ENCODE measurements at places on chromosomes 6 and 20.

DNA sequence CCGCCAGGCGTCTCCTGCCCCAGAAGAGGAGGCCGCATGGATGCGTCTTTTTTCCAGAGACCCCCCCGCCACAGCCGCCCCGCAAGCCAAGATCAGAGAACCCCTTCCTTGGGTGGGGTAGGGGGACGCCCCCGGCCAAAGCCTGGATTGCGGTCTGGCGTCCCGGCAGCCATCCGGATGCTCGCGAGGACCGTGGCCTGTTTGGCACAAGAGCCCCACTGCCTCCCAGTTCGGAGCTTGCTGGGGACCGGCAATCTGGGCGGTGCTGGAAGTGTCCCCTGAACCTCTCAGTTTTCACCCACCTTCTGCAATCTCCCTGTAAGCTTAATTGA lies 924 bp downstream of the FAM162B start:
- no peak for DNase-seq

DNA sequence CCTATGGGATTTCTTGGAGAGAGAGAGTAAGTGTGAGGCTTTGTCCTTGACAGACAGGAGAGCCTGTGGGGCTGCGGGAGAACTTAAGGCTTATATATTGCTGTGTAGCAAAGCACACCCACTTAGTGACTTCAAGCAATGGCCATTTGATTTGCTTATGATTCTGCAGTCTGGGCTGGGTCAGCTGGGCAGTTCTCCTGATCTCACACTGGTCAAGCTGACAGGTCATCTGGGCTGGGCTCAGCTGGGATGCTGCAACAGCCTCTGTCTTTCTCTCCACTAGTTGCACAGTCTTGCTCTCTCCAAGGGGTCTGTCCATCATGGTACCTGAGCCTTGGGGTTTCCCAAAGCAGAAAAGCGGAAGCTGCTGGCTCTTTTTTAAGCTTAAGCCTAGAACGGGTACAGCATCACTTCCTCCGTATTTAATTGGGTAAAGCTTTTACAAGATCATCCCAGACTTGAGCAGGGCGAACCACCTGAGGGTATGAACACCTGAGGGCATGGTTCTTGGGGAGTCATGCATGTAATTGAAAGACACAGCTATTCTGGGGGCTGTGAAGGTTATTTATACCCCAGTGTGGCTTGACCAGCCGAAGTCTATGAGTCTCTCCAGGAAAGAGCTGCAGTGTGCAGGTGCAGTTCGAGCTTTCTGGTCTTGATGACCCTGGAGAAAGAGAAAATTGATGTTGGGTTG lies 13.3 kb upstream of the GGTLC1 start:
- no peak for DNase-seq

DNA sequence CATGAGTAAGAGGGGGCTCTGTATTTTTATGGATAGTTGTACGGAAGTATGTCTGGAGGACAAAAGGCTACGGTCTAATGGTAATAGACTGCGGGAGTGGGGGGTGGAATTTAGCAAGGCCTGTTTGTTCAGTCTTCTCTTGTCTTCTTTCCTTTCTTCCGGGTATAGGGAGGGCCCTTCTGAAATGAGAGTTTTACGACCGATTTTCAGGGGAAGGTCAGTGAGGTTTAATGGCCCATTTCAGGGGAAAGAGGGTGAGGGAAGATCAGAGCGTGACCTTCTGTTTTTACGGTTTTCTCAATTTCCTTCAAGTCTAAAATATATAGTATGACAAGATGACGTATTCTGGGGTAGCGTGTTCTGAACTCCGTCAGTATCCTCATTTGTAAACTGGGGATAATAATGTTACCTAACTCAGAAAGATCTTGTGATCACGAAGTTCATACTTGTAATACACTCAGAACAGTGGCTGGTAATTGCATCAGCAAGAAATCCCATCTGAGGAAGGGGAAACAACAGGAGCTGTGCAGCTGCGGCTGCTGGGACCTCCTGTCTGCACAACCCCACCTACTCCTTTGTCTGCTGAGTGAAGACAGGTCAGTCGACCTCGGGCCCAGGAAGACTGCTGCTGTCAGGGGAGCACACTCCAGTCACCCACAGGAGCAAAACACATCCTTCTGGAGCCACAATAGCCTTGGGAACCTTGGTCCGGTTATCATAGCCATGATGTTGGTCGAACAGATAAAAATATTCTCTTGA lies 90.4 kb downstream of the MAP3K7 start:
- no peak for DNase-seq

DNA sequence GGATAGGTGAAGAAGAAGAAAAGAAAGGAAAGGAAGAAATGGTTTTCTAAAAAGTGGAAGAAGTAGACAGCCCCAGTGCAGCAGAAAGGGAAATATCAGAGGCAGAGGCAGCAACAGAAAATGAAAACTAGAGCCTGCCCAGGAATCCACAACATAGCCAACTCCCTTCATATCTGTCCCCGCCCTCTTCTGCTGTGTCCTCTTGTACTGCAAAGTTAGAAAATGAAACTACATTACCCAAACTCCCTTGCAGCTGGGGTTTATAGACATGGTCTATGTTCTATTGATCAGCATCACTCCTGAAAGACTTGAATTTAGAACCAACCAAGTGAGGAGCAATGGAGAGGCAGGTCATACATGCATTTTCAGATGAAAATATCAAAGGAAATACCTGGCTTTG lies 200.5 kb upstream of the PHACTR1 start:
- DNase-seq, result no peak

DNA sequence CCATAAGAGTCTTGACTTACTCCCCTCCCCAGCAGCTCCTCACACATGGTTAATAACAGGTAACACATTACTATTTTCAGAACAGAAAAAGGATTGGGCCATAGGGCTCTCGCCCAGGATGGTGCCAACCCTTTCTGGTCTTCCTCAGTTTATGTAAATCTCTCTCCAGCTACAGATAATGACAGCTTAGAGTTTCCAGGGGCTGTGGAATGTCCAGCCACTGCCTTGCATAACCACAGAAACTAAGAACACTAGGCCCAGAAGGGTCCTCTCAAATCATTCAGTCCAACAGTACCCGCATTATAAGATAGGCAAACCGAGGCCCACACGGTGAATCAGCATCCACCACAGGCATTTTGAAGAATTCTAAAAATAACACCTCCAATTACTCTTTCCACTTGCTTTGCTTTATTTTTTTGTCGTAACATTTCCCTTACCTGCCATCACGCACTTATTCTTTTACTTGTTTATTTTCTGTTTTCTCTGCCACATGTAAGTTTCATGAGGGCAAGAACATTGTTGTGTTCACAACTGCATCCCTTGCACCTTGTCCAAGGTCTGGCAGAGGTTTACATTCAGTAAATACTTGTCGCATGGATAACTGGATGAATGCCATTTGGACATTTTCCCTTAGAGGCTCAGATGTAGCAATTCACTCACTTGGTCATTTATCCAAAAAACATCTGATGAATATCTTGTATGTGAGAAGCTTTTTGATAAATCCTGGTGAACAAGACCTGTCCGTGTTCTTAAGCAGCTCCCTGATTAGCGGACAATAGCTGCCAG lies 6.4 kb upstream of the SDC4 start:
- no peak for DNase-seq

GRCh38 chr6:2938632-2939083 lies 32.7 kb downstream of the SERPINB6 start:
- no peak for DNase-seq

GRCh38 chr6:90151576-90152422 lies 144.8 kb downstream of the BACH2 start:
- DNase-seq, result no peak

DNA sequence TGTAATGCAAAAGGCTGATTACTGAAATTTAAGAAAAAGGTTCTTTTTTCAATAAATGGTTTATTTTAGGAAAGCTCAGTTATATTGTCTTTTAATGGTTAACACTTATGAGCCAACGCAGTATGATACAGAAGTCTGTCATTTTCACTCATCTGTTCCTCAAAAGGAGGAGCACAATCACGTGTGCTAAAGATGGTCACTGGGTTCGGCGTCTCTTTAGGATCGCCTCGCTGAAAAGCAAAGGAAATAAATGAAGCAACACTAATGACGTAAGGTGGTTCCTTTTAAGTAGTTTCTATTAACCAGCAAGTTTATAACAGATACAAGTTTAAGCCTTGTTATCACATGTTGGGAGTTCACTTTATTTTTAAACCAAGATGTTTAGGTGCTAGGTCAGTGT lies 125.7 kb downstream of the MAP3K4 start:
- DNase-seq, result no peak

- DNase-seq, result peak; percentile 33
Observed at GRCh38 chr6:160667639-160668481, 3.8 kb upstream of the LPA start.

GRCh38 chr6:26359765-26360164 lies 5.2 kb upstream of the BTN3A2 start:
- no peak for DNase-seq

- DNase-seq, result no peak
Observed at GRCh38 chr6:158474961-158475343, 84.9 kb upstream of the TMEM181 start.

- DNase-seq, result no peak
Observed at GRCh38 chr20:18496042-18496441, 983 bp downstream of the RBBP9 start.

- no peak for DNase-seq
Observed at GRCh38 chr6:19032591-19033295, 645.6 kb downstream of the RNF144B start.

GRCh38 chr6:144162977-144163376 lies 12.7 kb downstream of the STX11 start:
- no peak for DNase-seq

GRCh38 chr6:16139556-16139955 lies 10.7 kb downstream of the MYLIP start:
- no peak for DNase-seq

GRCh38 chr20:6595704-6596103 lies 171.8 kb upstream of the BMP2 start:
- DNase-seq, result no peak

GRCh38 chr20:6142348-6142993 lies 19.6 kb upstream of the FERMT1 start:
- DNase-seq, result no peak

GRCh38 chr6:70142034-70142433 lies 160.8 kb downstream of the COL9A1 start:
- no peak for DNase-seq

DNA sequence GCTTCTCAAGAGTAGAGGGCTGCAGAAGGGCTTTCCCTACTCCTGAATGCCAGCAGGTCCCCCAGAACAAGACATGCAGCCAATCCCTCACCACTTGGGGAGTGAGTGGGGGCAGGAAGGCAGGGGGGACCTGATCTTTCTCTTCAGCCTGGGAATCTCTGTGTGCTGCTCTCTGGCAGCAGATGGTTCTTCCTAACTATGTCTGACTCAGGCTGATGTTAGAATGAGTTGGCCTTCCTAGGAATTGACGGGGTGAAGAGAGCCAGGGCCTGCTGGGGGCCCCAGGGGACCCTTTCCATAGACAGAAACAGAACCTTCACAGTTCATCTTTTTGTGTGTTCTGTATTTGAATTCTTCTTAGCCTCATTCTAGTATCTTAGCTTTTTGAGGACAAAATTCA lies 29.0 kb upstream of the TCP11 start:
- DNase-seq, result no peak

GRCh38 chr20:10651227-10651990 lies 22.4 kb downstream of the JAG1 start:
- no peak for DNase-seq

GRCh38 chr20:49635166-49635565 lies 67.2 kb upstream of the PTGIS start:
- DNase-seq, result no peak

DNA sequence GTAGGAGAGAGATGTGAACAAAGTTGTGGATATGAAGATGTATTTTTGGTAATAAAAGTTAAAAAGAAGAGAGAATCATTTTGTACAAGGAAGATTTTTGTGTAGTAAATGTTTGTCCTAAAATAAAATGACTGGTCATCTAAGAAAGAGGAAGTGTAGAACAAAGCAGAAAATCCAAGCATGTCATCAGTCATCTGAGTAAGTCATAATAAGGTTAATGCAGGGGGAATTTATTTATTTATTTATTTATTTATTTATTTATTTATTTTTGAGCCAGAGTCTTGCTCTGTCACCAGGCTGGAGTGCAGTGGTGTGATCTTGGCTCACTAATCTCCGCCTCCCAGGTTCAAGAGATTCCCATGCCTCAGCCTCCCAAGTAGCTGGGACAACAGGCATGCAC lies 15.7 kb upstream of the CGA start:
- DNase-seq, result no peak

- no peak for DNase-seq
Observed at GRCh38 chr20:49646126-49646525, 67.6 kb downstream of the B4GALT5 start.

- DNase-seq, result no peak
Observed at GRCh38 chr6:87483929-87484328, 11.2 kb downstream of the SLC35A1 start.

DNA sequence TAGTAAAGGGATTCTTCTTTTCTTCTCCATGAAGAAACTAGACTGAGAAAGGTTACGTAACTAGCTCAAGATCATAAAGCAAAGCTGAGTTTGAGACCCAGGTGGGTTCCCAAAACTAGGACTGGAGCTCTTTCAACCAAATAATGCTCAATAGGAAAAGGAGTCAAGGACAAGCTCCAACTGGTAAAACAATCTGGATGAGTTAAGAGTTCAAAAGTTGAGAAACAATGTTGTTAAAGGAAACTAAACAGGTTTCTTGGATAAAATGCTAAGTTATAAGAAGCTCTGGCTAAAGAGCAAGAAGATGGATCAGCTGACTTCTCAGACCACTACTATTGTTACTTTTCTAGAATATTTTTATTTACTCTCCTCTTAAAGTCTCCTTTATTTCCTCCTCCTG lies 137.3 kb downstream of the MMS22L start:
- DNase-seq, result no peak

DNA sequence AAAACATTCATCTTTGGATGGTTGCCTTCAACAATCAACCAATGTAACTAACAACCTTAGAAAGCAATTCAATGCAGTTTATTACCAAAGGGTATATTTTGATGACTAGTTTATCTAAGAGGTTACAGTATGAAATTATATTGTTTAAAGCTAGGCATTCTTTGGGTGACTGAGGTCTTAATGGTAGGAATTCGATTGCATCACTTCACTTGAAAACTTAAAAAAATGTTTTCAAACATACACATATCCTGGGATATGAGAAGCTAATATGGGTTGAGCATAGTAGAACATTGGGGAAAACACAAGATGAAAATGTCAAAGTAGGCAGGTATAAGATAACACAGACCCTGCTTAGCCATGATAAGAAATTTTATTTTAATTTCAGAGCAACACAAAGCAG lies 144.6 kb upstream of the BMP5 start:
- no peak for DNase-seq

DNA sequence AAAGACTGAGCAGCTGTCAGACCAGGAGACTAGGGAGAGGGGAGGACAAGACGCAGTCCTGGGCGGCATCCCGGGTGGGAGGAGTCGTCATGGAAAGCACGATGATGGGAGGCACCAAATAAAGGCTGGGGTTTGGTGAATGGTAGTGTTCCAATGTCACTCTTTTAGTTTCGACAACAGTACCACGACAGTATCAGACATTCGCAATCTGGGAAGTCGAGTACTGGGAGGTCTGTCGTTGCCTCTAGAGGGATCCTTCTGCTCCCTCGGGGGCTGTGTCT lies 32.1 kb downstream of the PSMG4 start:
- no peak for DNase-seq
